ENCODE measurements at places on chromosomes 11 and 22.

DNA sequence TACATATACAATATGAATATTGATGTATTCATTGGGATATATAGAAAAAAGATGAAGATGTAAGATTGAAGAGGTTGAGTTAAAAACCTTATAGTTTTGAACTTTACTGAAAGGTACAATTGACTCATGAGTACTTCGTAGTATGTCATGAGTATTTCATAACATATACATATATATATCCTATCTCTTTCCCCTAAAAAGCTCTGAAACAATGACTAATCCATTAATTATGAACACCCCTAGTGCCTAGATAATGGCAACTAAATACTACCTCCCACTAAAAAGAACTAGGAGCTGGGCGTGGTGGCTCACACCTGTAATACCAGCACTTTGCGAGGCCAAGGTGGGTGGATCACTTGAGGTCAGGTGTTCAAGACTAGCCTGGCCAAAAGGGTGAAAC, 31.5 kb downstream of the SLC35F2 start:
- DNase-seq = no peak

DNA sequence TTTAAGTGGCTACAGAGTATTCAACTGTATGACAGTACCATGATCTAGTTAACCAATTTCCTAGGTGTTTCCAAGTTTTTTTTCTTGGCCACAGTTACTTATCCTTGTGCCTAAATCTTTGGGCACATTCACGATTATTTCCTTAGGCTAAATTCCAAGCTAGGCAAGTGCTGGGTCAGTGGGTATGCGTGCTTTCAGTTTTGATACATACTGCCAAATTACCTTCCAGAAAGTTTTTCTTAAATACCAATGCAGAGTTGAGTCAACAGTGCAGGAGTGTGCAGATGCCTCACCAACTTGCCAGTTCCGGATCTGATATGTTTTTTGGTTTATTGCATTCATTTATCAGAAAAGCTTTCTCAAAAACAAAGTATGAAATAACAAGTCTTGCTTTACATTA, 67.9 kb upstream of the OR4B1 start:
- DNase-seq = no peak

- DNase-seq = no peak
These were observed 494.1 kb downstream of the DLG2 start for GRCh38 chr11:85132851-85133585.

DNA sequence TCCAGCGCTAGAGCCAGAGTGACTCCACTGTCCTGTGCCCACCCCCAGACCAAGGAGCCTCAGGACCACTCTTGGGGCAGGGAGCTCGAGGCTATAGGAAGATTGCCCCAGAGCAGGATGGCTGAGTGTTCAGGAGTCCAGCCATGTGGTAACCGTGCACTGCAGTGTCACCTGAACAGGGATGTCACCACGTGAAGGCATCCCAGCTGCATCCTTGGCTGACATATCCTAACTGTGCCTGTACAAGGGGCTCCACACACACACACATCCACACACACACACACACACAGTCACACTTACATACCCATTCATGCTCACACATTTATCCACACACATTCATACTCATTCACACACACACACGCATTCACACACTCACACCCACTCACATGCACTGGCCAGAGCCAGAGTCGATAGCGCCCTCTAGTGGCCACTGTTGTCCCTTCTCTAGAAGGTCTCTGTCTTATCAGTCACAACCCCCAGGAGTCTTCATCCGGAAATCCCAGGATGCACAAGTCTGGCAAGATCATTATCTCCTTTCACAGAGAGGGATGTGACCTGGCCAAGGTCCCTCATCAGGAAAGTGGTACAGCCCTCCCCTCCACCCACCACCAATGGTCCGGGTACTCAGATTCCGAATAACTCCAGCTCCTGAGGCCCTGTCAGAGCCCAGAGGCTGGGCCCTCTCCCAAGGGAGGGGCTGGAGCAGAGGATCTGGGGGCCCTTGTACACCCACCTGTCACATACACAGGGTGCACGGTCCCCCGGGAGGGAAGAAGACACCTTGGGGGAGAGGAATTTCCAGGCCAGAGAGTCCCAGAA, 55.1 kb downstream of the IGLL5 start:
- peak; percentile 57 for DNase-seq
